ENCODE measurements at places on chromosomes 1 and 21.

DNA sequence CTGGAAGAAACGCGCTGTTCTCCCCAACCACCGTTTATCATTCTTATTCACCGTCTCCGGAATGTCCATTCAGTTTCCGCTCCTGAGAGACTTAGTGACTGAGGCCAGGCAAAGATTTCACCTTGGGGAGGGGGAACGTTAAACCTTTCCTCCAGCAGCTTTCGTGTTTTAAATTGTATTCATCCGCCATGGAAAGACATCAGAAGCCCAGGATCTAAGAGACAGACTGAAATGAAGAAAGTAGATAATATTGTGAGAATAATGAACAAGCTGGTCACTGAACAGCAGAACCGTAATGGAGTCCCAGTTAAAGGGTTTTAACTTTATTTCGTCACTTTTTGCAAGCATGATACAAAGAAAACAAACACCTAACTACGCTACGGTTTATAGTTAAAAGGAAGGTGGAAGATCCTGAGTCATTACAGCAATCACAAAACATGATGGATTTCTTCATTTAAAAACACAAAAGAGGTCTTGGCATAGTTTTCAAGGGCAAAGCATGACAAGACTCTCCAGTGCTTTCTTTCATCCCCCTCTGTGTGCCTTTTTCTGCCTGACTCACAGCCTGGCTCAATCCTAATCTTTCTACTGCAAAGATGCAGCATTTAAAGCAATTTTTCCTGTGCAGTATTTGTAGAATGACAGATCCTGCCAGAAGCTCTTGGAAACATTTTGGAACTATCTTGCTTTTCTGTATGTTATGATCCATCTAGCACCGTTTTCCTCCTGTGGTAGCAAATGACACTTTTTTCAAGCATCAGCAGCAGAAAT is 722 bp upstream of the SLC19A2 start:
- no peak for DNase-seq

GRCh38 chr1:209823143-209824041 is 4.4 kb upstream of the UTP25 start:
- DNase-seq = no peak

DNA sequence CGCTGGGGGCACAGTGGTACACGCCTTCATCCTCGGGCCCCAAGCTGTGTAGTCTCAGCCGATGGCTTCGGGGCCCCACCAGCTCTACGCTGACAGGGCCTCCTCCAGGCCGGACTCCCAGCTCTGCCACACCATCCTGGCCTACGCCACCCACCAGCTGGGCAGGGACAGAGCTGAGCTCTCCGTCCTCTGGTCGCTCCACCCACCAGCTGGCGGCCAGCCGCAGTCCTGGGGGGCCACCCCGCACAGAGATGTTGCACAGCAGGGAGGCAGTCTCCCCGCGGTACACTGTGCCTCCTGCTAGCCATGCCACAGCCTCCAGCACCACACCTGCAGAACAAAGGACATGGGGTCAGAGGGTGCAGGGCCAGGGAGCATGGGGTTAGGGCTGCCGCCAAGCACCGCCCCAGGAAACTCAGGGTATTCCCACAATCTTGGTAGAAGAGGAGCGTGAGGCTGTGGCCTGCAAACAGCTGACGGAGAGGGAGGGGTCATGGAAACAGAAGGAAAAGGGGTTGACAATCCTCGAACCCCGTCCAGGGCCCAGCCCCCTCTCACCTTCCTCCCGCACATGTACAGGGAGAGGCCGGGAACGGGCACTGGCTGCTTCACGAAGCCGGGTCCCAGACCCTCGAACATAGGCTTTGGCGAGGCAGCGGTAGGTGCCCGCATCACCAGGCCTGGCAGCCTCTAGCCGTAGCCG is 5.9 kb downstream of the IGSF8 start:
- no peak for DNase-seq

GRCh38 chr1:40653851-40654537 is 11.5 kb downstream of the RIMS3 start:
- no peak for DNase-seq

- DNase-seq = no peak
Observed at GRCh38 chr1:55146781-55147180, 68.4 kb downstream of the USP24 start.

GRCh38 chr1:160307118-160307791 is 22.3 kb upstream of the PEX19 start:
- DNase-seq = no peak

- DNase-seq = no peak
Observed at GRCh38 chr1:86705665-86705985, 1.2 kb downstream of the SH3GLB1 start.

- no peak for DNase-seq
Observed at GRCh38 chr1:42359466-42359865, 21.1 kb upstream of the RIMKLA start.

GRCh38 chr1:215606564-215607168 is 39.6 kb downstream of the KCTD3 start:
- DNase-seq = no peak

DNA sequence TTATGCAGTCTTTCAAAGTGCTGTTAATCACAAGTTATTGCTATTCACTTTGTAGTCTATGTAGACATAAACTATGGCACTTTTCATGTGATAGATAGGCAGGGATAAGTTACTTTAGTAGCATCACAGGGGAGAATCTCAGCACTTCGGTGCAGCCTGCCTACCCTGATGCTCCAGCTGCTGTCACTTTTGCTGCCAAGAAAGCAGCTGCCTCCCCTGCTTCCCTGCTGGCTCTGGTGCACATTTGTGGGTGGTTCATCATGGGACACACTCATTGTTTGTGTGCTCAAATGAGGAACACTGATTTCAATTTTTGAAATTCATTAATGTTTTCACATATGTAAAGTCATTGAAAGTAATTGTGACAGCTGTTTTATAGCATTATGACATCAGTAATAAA is 272.6 kb downstream of the S1PR1 start:
- DNase-seq = no peak

GRCh38 chr1:21926065-21926464 is 11.0 kb downstream of the HSPG2 start:
- no peak for DNase-seq

DNA sequence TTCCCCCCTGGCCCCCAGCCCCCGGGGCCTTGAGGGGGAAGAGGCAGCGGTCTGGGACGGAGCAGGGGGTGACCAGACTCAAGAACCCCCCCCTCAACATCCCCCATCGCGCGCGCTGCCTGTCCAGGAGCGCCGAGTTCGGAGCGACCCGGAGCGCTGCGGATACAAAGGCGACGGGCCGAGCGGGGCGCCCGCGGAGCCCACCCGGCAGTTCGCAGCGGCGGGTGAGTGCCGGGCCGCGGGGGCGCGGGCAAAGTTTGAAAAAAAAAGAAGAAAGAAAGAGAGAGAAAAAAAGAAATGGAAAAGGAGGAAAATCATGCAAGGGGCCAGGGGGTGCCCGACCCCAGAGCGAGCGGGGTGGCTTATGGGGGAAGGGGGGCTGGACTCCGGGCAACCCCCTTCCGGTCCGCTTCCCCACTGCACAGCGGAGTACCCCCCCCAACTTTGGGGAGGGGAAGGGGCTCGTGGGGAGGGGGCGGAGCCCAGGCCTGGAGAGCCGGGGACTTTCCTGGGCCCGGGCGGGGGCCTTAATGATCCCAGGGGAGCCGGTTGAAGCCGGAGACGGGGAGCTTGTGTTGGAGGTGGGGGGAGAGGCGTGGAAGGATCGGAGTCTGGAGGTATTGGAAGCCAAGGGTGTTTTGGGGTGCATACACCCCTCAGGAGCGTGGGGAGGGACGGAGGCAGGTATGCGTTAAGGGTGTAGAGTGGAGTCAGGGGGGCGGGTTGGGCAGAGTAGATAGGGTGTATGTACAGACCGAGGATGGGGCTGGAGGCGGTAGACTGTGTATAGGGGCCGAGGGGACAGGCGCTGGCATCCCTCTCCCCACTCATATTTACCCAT is 502 bp downstream of the VANGL2 start:
- no peak for DNase-seq

- no peak for DNase-seq
Observed at GRCh38 chr1:113980110-113980509, 836 bp downstream of the OLFML3 start.

DNA sequence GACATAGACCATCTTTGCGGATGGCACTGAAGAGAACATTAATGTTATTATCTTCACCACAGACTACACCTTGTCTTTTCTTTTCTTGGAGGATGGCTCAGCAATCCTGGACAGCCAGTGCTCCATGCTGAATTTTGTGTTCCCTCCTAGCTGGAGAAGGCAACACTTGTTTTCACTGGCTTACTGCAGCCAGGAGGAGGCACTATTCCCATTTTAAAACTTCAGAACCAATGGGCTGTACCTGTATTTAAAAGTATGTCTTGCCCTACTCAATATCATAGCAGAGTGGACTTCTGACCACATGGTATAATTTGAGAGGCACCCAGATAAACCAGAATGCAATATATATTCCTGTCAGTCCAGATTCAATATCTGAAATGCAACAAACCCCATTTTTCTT is 53.3 kb upstream of the POGK start:
- DNase-seq = no peak

DNA sequence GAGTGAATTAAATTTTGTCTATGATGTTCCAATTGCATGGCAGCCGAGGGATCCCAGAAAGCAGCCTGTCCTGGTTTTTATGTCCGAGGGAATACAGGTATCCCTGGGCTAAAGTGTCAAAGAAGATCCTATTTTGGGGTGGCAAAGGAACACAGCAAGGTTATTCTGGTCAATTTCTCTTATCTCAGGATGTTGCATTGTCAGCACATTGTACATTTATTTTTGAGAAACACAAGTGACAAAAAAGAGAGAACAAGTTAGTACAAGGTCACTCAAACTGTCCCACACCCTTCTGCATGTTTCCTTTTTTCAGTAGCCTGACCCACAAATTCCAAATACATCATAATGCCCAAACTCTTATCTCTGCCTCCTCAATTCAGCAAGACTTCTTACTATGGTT is 17.7 kb downstream of the RGS18 start:
- DNase-seq = no peak

- DNase-seq = no peak
Observed at GRCh38 chr1:231970684-231971083, 344.1 kb downstream of the DISC1 start.

GRCh38 chr1:25611843-25612242 is 4.7 kb upstream of the MAN1C1 start:
- no peak for DNase-seq

- no peak for DNase-seq
Observed at GRCh38 chr1:32494196-32494595, 29.3 kb downstream of the ZBTB8B start.

DNA sequence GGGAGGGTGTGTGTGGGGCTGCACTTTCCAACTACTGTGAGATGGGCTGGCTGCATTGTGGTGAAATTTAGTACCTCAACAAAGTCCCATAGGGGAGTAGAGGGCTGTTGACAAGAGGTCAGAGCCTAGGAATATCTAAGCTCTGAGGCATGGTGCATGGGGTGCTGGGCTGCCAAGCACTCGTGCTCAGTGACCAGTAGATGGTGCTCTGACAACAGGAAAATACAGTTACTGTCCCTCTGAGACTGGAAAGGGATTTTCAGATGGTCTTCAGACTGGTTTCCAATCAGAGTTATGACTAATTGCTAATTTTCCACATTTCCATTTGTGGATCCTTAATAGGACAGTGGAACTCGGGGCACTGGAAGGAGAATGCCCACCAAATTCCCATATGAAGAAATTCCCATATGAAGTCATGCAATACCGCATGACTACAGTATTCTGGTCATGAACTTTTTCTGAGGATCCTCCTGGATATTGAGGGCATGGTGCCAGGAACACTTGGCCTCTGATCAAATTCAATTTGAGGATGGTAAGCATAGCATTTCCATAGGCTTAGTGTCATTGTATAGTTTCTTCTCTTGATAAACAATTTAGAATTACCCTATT is 4.1 kb upstream of the CACNA1E start:
- DNase-seq = peak; percentile 58

- DNase-seq = no peak
Observed at GRCh38 chr1:47184822-47185677, 4.8 kb downstream of the PDZK1IP1 start.

DNA sequence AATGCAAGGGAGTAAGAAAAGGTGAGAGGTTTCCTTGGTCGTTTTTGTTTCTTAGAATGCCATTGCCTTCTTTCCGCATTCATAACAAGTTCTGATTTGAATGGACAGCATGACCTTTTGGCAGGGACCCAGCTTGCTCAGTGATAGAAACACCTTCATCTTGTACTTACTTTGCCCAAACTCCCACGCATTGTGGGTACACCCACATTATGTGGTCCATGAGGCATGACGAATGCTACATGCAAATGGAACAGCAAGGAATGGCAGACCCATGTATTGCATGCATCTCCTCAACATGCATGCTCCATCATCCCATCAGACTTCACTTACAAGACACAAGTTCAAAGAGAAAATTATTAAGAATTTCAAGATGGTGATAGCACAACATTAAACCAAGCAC is 102.8 kb downstream of the CDC7 start:
- DNase-seq = peak; percentile 21

DNA sequence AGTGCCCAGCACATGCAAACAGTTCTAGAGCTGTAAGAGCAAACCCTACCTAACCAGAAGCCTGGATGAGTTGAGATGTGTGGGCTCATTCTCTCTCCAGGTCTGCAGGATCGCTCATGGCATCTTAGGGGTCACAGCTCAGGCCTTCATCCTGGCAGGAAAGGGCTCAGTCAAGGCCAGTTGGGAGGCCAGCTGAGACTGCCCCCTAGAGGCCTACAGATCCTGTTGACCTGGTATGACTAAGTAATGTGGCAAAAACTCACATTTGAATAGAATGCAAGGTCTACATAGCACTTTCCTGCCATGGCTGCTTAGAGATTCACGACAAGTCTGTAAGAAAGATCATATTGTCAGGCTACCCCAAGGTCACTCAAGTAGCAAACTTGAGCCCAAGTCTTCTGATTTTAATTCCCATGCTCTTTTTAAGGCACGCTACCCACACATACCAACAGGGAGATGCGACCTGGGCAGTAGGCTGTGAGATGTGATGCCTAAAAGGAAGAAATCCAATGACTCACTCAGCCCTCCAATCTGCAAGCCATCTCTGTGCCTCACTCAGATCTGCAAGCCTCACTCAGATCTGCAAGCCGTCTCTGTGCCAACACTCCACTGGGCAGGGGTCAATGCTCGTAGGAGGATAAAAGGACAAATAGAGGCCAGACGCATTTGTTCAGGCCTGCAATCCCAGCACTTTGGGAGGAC is 5.1 kb upstream of the CAPN8 start:
- no peak for DNase-seq

- DNase-seq = no peak
Observed at GRCh38 chr1:161193561-161194235, 5.2 kb downstream of the ADAMTS4 start.

- no peak for DNase-seq
Observed at GRCh38 chr1:91948097-91948496, 1.1 kb upstream of the BRDT start.

DNA sequence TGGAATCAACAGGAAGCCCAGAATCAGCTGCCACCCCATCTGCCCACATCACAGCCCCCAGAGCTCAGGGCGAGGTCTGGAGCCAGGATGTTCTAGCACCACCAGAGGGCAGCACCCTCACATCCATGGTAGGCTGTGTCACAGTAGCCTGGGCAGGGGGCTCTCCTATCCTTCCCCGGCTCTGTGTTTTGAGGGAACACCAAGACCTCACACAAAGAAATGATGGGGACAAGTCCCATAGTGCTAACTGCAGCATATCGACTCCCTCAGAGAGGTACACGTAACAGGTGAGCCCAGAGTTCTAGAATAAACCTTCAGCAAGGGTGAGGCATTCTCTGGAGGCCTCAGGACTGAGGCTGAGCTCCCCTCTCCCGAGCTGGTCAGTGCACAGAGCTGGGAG is 2.3 kb upstream of the KCNC4 start:
- DNase-seq = no peak

Measured in GM12864 (cell line).